ENCODE measurements at places on chromosomes 3 and 15.

GRCh38 chr15:41561777-41562145 lies 2.7 kb downstream of the TYRO3 start:
- no peak for DNase-seq

- DNase-seq, result no peak
These were observed 32.1 kb downstream of the ABHD17C start for GRCh38 chr15:80727196-80727595.

- no peak for DNase-seq
These were observed 362.7 kb upstream of the SUCLG2 start for GRCh38 chr3:68017069-68017468.

- no peak for DNase-seq
These were observed 23.0 kb downstream of the LRIG1 start for GRCh38 chr3:66477856-66478255.

DNA sequence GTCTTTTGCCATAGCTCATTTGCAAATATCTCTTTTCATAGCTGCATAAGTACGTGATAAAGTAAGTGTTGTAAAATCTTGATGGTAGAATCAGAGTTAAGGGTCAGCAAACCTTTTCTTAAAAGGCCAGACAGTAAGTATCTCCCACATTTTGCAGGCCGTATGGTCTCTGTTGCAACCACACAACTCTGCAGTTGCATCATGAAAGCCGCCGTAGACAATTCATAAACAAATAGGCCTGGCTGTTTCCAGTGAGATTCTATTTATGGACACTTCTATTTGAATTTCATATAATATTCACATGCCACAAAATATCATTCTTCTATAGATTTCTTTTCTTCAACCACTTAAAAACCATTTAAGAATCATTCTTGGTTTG lies 248.5 kb downstream of the TLE3 start:
- no peak for DNase-seq

DNA sequence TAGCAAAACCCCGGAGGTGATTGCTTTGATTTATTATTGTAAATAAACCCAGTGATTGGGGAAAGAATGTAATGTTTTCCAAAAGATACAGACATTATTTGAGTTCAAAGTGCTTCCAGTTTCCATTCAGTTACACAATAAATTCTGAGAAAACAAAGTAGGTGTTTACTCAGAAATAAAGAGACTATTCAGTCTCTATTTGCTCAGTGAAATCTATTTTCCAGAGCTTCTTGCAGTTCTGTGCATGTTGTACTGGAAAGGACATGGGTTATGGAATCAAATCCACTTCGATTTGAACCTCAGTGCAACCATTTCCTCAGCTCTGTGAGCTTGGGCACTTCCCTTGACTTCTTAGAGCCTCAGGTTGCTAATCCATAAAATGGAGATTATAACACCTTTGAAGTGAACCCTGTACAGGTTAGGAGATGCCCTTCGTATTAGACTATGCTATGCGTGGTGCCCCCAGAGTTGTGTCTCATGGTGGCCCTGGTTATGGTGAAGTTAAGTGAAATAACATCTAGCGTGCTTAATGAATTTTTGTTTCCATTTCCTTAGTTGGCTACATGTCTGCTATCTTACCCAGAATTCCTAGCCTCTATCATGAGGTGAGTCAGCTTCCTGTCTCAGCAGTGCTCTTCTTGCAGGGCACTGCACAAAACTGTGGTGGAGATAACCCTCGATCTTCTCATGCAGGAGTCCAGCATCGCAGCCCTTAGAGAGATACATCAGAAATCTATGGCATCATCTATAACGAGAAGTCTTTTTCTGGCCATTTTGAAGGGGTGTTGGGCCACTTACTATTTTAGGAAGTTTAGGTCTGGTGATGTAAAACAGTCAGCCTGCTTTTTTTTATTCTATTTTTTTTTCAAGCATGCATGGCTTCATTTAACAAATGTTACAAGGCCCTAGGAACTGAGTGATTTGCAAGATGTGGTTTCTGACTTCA lies 97.7 kb downstream of the RPL39L start:
- DNase-seq, result peak; percentile 45

DNA sequence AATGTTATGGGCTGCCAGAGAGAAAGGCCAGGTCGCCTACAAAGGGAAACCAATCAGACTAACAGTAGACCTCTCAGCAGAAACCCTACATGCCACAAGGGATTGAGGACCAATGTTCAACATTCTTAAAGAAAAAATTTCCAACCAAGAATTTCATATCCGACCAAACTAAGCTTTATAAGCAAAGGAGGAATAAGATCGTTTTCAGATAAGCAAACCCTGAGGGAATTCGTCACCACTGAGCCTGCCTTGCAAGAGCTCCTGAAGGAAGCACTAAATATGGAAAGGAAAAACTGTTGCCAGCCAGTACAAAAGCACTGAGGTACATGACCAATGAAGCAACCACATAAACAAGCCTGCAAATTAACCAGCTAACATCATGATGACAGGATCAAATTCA lies 33.1 kb downstream of the PYGO1 start:
- no peak for DNase-seq

DNA sequence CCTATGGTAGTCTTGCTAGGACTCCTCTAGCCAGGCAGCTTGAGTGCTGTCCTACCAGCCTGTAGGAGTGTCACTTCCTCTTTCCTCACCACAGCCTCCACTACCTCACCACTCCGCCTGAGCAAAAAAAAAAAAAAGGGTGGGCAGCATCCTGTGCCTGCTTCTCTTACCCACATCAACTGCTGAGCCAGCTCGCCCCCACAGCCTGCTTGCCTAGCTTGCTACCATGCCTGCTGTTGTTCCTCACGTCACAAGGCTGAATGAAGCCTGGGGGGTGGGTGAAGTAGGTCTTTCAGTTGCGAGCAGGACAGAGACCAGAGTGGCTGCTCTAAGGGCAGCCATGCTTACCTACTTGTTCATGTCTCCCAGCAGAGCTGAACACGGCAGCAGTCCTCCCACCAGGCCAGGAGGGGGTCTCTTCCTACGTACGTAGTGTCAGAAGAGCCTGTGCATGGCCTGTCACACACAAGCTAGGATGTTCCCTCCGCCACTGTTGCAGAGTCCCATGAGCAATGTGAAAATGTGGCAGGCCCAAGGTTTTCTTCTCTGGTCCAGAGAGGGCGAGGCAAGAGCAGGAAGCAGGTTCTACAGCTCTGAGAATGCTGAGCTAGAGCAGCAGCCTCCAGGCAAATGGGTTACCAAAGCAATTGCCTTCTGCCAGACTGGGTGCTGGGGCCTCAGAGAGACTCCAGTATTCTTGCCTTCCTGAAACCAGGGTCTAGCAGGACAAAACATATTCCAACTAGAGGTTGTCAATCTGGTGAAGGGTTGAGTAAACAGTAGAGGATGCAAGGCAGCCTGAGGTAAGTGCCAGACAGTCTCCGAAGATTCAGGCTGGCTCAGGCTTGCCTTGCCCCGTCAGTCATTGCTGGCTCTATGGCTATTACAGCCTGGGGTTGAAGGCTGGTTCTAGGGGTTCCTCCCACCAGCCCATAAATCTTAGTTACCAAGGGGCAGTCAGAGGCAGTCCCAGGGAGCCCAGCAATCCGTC lies 8.1 kb downstream of the PPM1M start:
- peak; percentile 88 for DNase-seq

- no peak for DNase-seq
These were observed 563.5 kb downstream of the PDCD6IP start for GRCh38 chr3:34361921-34362320.

GRCh38 chr3:106033654-106034053 lies 164.8 kb upstream of the CBLB start:
- DNase-seq, result no peak

DNA sequence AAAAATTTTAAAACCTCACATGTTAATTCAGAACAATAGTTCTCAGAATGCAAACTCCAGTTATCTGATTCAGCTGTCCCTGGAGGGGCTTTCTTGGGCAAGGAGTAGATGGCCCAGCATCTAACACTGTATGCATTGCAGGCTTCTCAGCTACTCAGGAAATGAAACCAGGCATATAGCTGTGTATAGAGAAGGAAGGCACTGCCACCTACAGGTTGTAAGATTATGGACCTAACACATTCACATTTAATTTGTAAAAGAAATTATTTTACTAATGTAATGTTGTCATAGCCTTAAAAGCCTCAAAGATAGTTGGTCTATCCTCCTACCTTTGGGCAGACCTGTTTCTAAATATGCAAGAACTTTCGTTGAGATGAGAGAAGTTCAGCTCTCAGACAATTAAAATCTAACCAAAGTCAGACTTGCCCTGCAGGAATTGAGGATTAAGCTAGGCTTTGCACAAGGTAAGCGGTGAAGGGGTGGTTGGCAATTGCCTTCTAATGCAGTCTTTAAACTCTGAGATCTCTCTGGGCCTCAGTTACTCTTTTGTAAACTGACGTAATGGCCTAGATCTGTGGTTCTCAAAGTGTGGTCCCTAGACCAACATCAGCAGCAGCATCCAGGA lies 132.8 kb upstream of the SLC24A5 start:
- no peak for DNase-seq

DNA sequence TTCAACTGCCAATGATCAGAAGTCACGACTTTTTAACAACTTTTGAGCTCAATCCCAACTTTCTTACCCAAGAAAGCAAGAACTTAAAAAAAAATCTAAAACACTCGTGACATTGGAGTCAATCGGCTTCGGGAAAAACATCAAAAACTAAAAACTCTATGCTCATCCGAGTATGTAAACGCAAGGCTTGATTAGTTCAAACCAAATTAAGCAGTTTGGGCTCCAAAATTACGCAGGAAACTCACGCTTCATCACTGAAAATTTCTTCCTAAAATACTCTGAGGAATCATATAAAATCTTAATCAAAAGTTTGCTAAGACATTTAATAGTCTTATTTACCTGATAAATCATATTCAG lies 1.6 kb downstream of the TRA2B start:
- DNase-seq, result no peak

GRCh38 chr15:35298509-35298908 lies 213.4 kb upstream of the NANOGP8 start:
- no peak for DNase-seq

DNA sequence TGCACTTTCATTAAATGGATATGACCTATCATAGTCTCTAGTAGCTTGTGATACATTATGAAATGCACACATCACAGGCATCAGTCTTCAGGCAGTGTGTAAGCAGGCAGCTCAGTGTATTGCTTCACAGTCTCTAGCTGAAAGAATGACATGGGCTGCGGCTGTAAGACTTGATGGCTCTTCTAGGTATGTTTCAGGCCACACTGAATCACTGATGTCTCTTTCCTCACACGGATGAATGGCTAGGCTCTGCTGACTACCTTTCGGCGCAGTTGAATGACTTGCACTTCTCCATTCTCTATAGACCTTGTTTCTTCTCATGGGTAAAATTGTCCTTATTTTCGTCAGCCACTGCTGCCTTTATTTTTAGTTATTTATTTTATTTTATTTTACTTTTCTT lies 15.4 kb downstream of the APH1B start:
- DNase-seq, result no peak

DNA sequence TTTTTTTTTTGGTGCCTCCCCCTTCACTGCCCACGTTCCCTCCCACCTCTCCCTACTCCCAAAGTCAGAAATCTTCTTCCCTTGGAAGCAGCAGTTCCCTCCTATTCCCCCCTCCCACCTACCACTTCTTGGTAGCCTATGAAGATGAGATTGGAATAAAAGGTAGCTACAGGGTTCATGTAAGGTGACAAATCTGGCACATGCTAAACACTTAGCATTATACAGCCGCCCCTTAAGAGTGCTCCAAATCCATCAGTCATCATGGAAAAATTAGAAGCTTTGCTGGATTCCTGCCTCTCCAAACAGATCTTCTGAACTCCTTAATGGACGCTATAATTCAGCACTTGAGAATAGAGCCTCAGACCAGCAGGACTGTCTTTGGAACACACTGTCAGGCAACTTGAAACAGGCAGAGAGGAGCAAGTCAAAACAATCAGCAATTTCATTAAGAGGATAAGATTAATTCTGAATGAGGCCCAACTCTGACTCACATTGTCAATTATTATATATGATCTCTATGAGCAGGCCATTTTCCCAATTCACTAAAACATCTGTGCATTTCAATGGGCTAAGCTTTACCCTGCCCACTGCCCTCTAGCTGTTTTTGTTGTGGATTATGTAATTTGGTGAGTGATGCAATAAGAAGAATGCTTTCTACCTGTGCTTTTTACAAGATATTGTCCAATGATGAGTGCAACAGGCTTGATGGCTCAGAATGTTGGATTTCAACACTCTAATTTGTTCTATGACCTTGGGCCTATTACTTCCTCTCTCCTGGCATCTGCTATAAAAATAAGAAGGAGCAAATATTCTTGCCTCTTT lies 34.6 kb upstream of the SPRED1 start:
- no peak for DNase-seq

GRCh38 chr3:185950728-185951127 lies 12.9 kb upstream of the TRA2B start:
- DNase-seq, result no peak

GRCh38 chr3:105846809-105847208 lies 22.0 kb downstream of the CBLB start:
- DNase-seq, result no peak

GRCh38 chr15:89143503-89144162 lies 55.4 kb downstream of the ABHD2 start:
- no peak for DNase-seq
